ENCODE measurements at places on chromosomes 2 and 18.

DNA sequence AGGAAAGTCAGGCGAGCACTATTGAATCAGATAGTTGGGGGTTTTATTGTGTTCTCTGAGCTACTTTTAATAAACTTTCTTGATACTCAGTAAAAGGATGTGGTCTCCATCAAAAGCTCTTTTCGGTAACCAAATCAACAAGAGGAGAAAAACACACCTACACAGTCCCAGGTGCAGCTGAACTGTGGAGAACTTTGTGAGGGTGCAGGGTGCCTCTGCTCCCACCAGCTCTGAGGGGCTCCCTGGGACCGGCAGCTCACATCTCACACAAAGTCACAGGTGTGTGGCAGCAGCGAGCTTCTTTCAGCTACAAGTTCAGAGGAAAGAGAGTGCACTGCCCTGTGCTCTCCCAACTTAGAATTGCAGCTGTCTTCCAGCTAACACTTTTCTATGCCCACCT is 650.4 kb downstream of the RNF144A start:
- no peak for DNase-seq

DNA sequence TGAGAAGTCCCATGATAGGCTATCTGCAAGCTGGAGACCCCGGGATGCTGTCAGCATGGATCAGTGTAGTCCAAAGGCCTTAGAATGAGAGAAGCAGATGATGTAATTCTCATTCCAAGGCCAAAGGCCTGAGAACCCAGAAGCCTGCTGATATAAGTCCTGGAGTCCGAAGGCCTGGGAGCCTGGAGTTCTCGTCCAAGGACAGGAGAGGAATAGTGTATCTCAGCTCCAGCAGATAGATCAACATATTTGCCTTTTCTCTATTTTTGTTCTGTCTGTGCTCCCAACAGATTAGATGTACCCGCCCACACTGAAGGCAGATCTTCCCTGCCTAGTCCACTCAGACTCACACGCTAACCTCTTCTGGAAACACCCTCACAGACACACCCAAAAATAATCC is 454.9 kb upstream of the CHAC2 start:
- no peak for DNase-seq

DNA sequence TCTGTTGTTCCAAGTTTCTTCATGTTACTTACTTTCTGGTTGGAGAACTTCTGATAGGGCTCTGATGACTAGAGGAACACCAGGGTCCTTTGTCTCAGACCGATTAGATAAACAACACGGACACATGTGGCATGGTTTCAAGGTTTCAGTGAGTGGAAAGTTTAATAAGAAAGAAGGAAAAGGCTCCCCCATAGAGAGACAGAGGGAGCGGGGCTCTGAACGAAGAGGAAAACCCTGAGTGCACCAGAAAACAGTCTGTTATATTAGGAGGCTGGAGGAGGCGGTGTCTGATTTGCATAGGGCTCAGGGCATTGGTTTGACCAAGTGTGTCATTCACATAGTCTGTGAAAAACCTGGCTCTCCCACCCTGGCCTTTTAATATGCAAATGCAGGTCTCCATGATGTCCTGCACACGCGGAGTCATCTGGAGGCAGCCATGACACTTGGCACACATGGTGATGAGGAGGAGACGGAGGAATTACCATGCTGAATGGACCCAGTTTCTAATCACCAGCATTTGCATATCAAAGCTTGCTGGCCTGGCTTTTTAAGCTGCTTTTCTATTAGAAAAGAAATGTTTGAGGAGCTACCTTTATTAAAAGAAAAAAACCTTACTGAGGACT is 94.2 kb downstream of the PTPN4 start:
- DNase-seq = no peak

DNA sequence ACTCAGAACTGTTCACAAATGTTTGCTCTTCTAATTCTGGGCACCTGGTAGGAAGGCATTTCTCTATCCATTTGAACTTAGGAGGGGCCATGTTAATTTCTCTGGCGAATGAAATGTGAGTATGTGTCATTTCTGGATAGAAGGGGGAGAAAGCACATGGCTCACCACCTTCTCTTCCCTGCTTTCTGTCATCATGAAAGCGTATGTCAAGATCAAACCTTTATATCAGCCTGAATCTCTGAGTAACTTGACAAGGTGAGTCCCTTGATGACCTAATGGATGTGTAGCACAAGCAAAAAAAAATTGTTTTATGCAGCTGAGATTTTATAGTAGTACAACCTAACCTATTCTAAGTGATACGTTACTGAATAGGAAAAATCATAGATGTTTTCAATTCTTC is 12.1 kb upstream of the LCT start:
- no peak for DNase-seq

GRCh38 chr18:11857177-11857887 is 6.1 kb downstream of the CHMP1B start:
- DNase-seq = peak; percentile 99

- DNase-seq = no peak
Measured at GRCh38 chr2:219428469-219428868, 6.2 kb upstream of the SPEG start.

- no peak for DNase-seq
Measured at GRCh38 chr18:49151482-49151881, 200.7 kb upstream of the SMAD7 start.

DNA sequence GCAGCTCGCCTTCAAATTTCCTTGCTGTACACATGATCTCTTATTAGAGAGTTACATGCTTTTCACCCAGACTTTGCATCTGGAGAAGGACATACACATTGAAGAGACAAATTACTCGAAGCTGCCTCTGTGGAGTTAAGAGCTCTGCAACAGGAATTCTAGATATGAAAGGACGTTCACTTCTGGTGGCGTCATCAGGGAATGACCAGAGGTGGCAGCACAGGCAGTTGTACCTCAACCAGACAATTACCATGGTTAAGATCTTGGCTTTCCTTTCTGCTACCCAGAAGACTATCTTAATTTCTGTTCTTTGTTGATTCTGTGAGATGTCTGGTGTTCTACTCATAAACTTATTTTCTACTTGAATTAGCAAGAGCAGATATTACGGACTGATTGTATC is 39.1 kb upstream of the MC4R start:
- peak; percentile 1 for DNase-seq

DNA sequence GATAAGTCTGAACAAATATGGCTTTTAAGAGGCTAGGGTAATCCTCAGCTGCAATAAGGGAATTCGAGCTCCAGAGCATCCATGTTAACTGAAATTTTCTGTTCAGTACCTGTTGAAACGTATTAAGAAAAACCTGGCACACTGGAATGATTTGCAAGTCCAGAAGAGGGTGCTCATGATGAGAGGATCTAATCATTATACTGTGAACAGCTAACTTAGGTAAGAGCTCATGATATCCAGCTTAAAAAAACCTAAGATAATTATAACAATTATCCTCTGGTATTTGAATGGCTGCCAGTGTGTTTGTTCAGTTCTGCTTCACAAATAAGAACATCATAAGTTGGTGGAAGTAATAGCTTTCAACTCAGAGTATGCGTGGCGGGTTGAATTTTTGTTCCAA is 1118.3 kb upstream of the DDX18 start:
- no peak for DNase-seq

DNA sequence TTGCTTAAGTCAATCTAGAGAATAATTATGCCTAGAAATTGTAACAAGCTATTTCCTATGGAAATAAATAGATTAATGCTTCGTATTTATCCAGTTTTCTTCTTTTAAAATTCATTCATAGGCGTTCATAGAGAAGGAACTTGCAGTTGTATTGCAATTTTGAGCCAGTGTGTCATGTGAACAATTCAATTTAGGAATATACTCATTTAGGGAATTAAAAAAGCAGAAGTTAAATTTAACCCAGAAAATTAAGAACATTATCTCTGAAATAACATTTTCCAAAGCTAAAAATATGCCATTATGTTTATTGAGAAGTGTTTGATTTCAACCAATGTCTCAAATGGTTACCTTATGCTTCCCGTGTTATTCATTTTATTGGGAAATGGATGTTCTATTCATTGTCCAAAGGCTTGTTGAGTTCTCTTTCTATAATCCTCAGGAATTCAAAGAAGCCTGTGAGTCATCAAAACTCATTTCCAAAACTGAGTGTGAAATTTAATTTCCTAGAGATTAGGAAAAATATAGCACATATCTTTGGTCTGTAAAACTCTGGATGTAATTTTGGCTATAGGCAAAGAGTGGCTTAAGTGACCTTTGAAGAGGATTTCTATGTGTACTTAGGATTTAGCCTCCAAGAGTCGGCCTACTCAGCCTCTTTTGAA is 99.7 kb downstream of the SLC8A1 start:
- DNase-seq = peak; percentile 76

DNA sequence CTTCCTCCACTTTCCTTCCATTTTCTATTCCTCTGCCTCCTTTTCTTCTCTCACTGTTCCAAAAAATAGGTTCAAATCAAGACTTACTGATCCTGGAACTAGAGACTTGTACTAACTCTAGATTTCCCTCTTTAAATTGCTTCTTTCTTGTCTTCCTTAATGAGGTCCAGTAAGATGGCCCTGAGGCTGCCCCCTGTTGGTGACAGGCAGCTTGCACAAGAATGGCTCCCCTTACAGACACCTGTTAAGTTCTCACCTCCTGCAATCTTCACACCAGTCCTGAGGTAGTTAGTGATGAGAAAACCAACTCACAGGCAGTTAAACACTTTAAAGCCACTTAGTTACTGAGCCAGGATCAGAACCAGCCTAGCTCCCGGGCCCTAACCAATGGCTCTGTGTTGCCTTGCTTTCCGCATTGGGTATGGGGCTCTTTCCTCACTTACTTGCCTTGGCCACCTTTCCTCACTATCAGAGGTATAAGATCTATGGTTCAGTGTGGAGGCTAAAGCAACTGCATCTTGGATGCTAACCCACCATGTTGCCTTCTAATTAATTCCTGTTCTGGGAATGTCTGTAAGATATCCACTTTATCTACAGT is 130.6 kb downstream of the AKAIN1 start:
- no peak for DNase-seq

DNA sequence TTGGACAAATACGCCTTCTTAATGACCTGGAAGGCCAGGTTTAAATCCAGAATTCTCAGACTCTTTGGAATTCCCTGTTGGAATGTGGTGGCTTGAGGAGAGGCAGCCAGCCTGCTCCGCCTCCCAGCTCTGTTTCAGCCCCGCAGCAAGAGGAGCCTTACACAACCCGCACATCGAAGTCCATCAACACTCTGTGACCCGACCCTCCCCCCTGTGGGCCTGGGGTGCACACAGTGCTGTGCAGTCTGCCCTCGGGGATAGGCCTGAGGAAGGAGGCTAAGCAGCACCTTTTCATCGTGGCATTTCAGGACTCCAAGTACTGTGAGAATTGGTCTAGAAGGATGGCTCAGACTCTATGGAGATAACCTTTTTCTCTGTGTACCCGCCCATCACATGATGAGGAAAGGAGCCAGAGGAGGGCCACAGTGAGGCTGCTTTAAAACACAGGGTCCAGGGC is 73.7 kb downstream of the GREB1L start:
- no peak for DNase-seq

GRCh38 chr2:140308706-140309105 is 1528.5 kb upstream of the NXPH2 start:
- DNase-seq = no peak

DNA sequence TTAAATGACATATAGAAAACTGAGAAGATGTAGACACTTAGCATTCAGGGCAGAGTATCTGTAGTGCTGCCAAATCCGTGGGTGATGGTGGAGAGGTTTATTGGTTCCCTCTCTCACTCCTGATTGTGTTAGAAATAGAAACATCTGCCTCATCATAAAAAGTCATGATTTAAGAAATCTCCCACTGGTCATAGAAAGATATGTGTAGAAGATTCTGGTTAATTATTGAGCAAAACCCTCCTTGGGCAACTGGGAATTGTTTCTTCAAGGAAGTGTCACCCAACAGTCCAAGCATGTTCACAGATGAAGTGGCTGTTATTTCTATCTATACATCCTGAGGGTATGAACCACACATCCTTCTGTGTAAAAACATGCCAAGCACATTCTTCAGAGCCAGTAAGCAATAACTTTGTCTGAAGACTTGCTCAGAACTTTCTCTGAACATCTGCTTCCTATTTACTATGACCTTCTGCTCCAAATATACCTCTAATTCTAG is 33.6 kb upstream of the CHRNA1 start:
- DNase-seq = no peak

- no peak for DNase-seq
Measured at GRCh38 chr18:70418546-70419311, 129.9 kb downstream of the SOCS6 start.

DNA sequence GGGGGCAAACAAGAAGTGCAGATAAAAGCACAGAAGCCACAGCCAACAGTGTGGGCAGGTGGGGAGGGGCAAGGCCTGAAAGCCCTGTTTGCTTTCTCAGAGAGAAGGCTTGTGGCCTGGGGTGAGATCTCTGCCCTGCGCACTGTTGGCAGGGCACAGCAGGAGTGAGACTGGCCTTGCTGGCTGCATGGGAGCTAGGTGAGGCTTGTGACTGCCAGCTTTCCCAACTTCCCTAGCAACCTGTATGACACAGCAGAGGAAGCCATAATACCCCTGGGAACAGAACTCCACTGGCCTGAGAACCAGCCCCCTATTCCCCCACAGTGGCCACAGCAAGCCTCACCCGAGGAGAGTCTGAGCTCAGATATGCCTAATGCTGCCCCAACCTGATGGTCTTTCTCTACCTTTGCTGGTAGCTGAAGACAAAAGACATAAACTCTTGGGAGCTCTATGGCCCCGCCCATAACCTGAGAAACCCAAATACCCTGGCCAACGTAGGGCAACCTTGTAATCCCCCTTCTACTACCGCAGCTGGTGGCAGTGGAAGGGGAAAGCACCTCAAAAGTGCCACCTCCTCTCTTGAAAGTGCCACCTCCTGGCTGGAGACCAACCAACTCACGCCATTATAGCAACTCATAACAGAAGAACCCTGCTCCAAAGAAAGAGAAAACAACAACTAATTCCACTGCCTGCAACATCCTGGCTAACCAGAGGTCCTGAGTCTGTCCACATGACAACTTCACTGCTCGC is 44.4 kb downstream of the LCT start:
- no peak for DNase-seq

GRCh38 chr2:139763705-139764104 is 983.5 kb upstream of the NXPH2 start:
- DNase-seq = no peak

- no peak for DNase-seq
Measured at GRCh38 chr2:231590614-231591013, 2.0 kb upstream of the TEX44 start.

Measured in LHCN-M2 (cell line).